ENCODE measurements at places on chromosomes 2 and 18. TPM values are rescaled to one million over a fixed set of nuclear protein-coding genes. Genes with fewer than 3 reads are reported as not detected.

Gene CXCR4
- 23.1 TPM for total RNA-seq

Gene PCARE
- 0.09 TPM for total RNA-seq

Gene ARHGAP15
- 11.5 TPM for total RNA-seq

Gene CYTIP
- 0.84 TPM for total RNA-seq

Gene GPR45
- total RNA-seq: not detected

Gene UCN
- total RNA-seq: 1.1 TPM

Gene DHRS9
- 0.31 TPM for total RNA-seq

Gene FRZB
- 19.2 TPM for total RNA-seq

Gene LNPK
- 40.6 TPM for total RNA-seq

Gene LYPD1
- 6.1 TPM for total RNA-seq

Gene TEX44
- not detected for total RNA-seq
